Stimulated activated CD8-positive, alpha-beta memory T cell treated with anti-CD3 and anti-CD28 coated beads, Interleukin-4, amount 100 ng/mL, for 48 hours (primary cell): ENCODE measurements at places on chromosomes 11 and 22.

GRCh38 chr11:64696045-64696444 lies 27.0 kb downstream of the NRXN2 start:
- DNase-seq: no peak

- DNase-seq: no peak
Observed at GRCh38 chr22:50673231-50674129, 857 bp downstream of the SHANK3 start.

DNA sequence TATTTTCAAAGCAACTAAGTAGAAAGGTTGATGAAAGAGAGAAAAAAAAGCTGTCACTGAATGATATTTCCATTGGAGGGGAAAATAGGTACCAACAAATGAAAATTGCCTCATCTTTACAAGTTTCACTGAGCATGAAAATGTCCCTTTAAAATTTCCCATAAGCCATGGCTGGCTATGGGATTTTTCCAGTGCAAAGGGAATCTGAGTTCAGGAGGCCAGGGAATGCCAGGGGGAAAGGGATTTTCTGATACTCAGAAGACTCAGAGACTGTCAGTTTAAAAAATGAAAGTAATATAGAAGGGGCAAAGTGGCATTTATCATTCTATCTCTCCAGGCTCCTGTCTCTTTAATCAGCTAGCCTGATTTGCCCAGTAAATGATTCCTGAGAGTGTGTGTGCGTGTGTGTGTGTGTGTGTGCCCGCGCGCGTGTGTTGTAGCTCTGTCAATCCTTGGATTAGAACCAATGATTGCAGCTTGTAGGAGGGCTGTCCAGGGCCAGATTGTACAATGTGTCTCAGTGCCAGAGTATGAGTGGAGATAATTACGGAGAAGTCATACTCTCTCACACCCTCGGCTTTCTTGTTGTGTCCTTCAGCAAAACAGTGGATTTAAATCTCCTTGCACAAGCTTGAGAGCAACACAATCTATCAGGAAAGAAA lies at the start of gene NTM:
NTM (plus strand) TSS at position 526 of the 662 bp plus-strand sequence.
- no peak for DNase-seq

DNA sequence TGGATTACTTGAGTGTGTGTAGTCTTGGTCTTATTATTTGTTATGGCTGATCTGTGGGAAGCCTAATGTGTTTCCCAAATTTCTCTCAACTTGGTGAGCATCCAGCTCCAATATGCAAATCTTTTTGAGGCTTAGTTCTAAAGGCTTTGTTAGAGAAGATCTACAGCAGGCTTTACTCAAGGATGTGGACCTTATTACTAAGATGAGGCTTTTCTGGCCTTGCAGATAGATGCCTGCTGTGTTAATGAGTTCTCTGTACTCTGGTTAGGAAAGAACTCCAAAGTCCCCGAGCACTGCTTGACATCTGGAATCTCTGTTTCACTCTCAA lies 24.1 kb downstream of the MYEOV start:
- no peak for DNase-seq

DNA sequence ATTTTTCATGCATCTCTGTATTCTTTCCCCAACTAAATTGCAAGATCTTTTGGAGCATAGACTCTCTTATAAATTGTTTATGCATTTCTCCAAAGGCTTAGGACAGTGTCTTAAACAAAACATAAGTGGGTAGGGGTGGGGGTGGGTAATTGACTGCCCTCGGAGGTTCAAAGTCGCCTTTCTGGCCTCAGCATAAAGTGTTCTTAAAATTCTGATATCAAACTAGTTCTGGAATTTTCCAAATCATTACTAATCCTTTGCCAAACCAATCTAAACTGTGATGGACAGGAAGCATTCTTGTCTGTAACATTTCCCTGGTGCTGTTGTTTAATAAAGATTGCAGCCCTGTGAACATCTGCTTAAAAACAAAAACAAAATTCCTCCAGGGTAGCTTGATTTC lies 61.8 kb upstream of the FAT3 start:
- no peak for DNase-seq

GRCh38 chr11:66556086-66556485 lies 9.4 kb downstream of the ACTN3 start:
- no peak for DNase-seq

DNA sequence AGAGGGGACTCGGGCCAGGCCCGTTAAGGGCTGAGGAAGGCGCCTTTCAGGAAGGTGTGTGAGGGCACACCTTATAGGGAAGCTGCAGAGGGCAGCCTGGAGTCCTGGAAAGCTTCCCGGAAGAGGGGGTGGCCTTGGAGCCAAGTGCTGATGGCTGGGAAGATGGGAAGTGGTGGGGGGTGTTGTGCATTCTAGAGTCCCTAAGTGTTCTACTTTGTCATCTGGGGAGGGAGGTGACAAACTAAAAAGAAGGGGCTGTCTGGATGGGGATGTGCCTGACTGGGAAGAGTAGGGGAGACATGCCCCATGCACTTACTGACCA lies 6.8 kb downstream of the ZDHHC8 start:
- DNase-seq: no peak

- DNase-seq: peak; percentile 54
Observed at GRCh38 chr11:128469220-128469619, 118.1 kb downstream of the ETS1 start.
